ENCODE measurements at places on chromosomes 4 and X.

GRCh38 chrX:97268182-97268680 lies 384.5 kb downstream of the RPA4 start:
- DNase-seq = no peak

DNA sequence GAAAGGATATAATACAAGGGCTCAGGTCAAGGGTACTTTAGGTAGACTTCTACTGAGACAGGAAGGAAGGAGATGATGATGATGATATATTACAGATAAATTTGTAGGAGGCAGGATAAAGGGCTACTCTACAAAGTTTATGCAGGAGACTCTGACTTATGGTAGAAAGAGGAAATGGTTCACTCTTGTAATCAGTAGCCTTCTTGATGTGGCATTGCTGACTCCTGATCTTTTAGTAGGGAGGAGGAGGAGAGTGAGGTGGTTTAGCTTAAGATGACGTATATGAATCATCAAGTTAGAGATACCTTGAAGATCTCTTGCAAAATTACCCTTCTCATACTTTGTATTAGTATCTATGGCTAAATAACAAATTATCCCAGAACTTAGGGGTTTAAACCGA lies 4.7 kb downstream of the BLTP1 start:
- no peak for DNase-seq

- no peak for DNase-seq
These were observed 223.0 kb downstream of the COX18 start for GRCh38 chr4:72846280-72847111.

DNA sequence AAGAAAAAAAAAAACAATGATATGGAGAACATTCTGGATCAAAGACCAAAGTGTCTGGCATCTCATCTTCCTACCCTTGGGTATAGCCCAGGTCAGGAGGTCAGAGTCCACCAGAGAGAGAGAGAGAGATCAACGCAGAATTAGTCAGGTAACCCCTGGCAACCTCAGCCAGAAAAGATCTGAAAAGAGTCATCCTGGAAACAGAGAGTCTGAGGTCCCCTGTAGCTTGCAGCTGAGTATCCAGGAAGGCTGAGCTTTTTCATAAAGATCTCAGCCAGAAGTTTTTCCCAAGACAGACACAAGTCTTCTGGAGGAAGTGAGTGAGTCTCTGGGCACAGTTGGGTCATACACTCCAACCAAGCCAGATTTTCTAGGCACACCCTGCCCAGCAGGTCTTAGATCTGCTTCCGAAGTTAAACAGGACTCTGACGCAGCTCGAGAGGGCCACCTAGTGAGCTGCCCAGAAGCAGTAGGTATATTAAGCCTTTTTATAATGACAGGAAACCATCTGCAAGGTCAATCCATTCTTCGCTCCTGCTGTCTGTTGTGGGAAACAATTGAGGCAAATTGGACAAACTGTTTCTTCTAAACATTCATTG lies 35.7 kb downstream of the ACE2 start:
- peak; percentile 2 for DNase-seq
